ENCODE measurements at places on chromosomes 3 and 15.

- no peak for DNase-seq
Measured at GRCh38 chr15:93217343-93217742, 128.3 kb upstream of the RGMA start.

DNA sequence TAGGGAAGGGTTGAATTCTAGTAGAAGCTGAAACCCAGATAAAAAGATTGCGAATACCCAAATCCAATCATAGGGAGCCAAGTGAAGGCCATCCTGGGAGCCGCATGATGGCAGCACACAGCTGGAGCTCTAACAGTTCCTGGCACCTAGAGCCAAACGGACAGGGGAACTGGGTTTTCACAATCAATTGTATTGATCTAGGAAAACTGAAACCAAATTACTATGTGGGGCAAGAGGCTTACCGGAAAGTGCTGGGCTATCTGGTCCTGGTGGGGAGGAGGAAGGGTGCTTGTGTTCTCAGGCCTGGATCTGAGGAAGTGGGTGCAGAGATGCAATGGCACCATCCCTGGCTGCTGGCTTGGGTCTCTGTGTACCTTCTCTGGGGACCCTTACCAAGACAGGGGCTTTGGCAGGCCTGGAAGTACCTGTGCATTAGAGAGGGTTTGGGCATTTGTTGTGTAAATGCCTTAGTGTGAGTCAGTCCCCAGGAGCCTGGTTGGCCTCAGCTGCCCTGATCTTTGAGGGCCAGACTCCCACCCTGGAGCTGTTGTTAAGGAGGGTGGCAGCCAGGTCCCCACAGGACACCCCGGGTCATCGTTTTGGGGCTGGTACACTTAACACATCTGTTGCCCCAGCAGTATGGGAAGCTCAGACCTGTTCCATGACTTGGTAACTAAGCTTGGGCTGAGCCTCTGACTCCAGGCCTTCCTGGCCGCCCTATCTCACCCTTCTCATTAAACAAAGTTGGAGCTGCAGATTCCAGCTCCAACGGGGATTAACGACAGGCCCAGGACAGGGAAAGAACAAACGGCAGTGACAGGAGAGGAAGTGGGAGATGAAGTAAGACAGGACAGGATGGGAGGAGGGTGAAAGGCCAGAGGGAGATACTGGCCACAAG, 8.9 kb upstream of the FURIN start:
- DNase-seq, result no peak

- no peak for DNase-seq
Measured at GRCh38 chr3:20235796-20236195, 49.8 kb upstream of the SGO1 start.

- DNase-seq, result no peak
Measured at GRCh38 chr3:129958755-129959154, 15.8 kb upstream of the TRH start.

DNA sequence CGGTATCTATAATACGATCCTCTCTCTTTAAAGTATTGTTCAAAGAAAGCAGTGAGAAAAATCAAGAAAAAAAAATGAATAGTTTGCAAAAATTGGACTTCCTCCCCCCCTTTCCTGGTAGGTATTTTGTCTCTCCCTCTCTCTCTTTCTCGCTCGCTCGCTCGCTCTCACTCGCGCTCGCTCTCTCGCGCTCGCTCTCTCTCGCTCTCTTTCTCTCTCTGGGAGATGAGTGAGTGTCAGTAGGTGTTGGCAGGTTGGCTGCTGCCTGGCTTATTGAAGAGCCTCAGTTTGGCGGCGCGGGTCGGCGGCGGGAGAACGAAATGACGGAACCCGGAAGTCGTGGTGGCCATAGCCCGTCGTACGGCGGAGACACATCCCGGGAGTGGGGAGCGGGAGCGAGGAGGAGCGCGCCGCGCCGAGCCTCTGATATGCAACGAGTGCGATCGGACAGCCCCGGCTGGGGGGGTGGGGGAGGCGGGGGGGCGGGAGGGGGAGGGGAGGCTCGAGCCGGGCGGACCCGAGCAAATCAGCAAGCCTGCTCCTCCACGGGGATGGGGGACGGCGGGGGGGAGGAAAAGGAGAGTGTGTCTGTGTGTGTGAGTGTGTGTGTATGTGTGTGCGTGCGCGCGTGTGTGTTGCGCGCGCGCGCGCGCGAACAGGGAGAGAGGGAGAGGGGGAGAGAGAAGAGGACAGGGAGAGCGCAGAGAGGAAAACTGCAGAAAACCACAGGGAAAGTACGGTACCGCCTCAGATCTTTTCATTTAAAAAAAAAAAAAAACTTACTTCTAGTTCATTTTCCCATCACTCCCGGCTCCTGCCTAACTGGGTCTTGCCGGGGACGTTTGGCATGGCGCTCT, at the start of gene MEIS2:
Gene MEIS2, minus strand, starts transcription at position 441 of the 857 bp plus-strand sequence. CDS start 1,083 bp downstream, outside the sequence.
- peak; percentile 79 for DNase-seq

GRCh38 chr3:119598410-119599098, 869 bp downstream of the PLA1A start:
- no peak for DNase-seq

DNA sequence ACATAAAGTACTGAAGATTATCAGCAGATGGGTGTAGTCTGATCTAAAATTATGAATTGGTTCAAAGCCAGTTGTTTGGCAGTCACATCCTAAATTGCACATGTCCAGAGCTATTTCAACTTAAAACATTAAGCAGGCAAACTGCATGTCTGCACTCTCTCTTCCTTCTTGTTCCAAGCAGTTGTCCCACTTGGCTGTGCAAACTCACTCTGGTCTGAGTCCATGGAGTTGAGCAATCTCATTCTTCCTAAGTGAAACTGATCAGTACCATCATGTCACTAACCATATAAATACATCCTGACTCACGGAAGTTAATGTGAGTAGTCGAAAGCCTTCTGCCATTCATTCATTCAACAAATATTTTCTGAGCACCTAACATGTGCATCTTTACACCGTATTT, 353.0 kb downstream of the ROBO1 start:
- no peak for DNase-seq

DNA sequence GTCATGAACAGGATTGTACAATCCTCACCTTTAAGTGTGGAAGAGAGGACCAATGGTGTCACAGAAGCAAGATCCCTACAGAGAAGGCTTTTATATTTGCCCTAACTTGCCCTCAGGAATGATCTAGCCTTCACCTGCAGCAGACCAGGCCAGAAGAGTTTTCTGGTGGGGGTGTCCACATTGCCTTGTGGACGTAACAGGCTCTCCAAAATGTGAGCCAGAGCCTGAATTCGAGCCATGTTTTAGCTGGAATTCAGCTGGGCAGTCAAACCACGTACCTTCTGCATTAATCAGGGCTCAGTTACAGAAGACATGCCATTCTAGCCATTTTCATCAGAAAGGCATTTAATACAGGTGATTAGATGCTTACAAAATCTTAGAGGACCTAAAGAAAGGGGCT, 23.6 kb upstream of the RAB7A start:
- no peak for DNase-seq

DNA sequence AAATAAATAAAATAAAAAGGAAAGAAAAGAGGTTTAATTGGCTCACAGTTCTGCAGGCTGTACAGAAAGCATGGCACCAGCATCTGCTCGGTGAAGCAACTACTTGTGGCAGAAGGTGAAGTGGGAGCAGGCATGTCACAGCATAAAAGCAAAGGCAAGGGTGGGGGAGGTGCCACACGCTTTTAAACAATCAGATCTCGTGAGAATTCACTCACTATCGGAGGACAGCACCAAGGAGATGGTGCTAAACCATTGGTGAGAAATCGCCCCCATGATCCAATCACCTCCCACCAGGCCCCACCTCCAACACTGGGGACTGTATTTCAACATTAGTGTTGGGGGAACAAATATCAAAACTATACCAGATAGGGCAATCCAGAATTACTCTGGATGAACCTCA, 15.3 kb downstream of the SCG3 start:
- DNase-seq, result no peak

DNA sequence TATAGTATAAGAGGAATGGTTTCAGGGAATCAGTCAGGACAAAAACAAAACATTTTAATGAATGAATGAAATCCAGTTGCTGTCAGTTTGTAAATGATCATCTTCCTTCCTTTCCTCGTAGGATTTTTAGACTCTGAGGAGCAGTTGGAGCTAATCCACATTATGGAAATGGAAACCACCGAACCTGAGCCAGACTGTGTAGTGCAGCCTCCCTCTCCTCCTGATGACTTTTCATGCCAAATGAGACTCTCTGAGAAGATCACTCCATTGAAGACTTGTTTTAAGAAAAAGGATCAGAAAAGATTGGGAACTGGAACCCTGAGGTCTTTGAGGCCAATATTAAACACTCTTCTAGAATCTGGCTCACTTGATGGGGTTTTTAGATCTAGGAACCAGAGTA, 3.1 kb downstream of the TIPARP start:
- no peak for DNase-seq

DNA sequence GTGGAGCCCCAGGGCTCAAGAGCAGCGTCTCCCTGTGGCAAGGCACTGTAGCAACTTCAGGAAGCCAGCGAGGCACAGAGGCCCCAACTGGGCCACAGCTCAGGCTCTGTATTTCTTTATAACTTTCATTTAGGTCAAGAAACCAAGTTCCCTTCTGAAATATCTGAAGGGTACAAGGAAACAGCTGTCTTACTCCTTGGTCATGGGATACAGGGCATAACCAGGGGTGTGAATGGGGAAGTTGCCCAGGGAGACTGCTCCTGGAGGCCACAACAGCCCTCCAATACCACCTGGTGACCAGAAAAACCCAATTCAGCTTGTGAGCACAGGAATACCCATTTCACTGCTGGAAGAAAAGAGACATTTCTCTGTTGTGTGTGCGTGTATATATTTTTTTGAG, 13.3 kb upstream of the SPTBN5 start:
- DNase-seq, result no peak

GRCh38 chr3:119690043-119690656, 12.7 kb upstream of the CFAP91 start:
- peak; percentile 43 for DNase-seq

GRCh38 chr15:80549654-80550053, 145.5 kb upstream of the ABHD17C start:
- peak; percentile 12 for DNase-seq

GRCh38 chr3:116112696-116113095, 332.6 kb downstream of the LSAMP start:
- DNase-seq, result no peak

DNA sequence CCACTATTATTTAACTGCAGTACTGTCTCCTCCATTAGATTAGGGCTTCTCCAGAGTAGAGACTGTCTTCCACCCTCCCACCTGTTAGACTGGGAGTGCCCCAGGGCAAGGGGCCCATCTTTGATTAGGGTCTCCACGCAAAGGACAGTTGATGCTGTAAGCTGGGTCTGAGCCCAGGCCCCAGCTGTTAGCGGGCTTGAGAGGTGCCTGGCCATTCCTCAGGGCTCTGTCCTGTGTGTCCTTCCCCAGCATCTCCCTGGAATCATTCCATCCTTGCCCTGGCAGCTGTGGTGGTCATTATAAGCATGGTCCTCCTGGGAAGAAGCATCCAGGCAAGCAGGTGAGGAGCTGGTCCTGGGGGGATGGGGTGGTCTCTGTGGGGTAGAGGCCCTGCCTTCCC, 6.1 kb downstream of the SLC51B start:
- DNase-seq, result no peak

DNA sequence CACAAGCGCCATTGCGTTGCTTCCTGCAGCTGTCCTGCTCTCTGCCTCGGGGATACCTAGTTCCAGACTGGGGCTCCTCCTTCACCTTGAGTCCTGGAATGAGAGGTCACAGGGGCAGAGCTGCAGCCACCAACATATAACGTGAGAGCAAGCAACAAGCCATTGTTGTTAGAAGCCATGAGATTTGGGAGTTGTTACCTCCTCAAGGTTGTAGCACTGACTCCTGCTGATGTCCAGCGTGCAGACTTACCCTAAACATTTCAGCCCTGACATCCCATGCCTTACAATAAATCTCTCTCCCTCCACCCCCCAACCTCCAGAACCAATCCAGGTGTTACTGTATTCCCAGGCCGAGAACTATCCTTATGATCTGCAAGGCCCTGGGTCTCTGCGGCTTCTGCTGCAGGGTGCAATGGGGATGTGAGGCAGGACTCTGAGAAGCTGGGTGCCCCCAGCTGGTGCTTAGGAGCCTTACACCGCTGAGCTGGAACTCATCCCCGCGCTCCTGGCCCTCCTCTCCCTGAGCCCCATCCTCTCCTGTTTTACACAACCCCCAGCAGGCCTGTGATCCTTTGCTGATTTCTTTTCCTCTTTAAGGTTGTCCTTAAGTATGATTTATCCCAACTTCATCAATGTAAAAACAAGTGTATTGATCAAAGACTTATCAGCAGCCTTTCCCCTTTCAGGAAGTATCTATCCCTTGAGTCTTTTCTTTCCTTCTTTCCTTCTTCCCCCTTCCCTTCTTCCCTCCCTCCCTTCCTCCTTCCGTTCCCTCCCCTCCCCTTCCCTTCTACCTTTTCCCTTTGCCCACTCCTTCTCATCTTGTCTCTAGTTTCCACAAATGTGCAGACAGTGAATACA, 84.2 kb upstream of the ABHD2 start:
- peak; percentile 12 for DNase-seq

DNA sequence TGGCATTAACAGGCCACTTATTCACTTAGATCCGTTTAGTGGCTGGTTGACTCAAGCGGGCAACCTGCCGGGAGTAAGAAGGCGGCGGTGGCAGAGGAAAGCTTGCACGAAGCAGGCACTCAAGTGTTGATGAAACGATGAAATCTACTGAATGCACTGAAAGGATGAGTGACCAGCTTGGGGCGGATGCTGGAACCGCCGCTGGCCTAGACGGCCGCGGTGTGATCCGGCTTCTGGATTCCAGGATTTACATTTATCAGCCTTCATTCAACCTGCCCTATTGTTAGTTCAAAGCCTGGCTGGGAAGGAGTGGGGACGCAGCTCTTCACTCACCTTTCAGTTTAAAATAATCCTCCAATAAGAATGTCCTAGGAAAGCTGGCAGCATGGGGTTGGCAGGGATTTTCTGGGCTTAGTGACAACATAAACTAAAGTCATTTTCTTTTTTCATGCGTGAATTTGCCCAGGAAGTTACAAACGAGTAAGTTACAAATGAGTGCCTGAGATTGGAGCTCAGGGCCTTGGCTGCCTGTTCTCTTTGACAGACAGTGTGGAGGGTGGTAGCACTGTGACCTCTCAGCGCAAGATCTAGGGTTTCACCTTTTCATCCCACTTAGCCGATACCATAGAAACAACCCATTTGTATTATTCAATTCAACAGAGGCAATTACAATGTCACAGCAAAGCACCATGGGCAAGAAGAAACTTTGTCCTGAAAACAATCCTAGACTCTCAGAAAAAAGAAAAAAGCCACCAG, 1.1 kb upstream of the PLCH1 start:
- no peak for DNase-seq

- no peak for DNase-seq
Measured at GRCh38 chr3:73504239-73504638, 120.5 kb downstream of the PDZRN3 start.

Measured in A172 (cell line).